ENCODE measurements at places on chromosomes 12 and 14. TPM values are rescaled to one million over a fixed set of nuclear protein-coding genes. Genes with fewer than 3 reads are reported as not detected.

LGALS3 gene
- 567 TPM for total RNA-seq

ACVRL1 gene
- total RNA-seq = 164 TPM

CIDEB gene
- total RNA-seq = 1.5 TPM

NPFF gene
- not detected for total RNA-seq

CLEC9A gene
- not detected for total RNA-seq

VRTN gene
- not detected for total RNA-seq

TMPO gene
- total RNA-seq = 157 TPM

KRR1 gene
- total RNA-seq = 89.6 TPM

TMEM30B gene
- total RNA-seq = 6.3 TPM

ZDHHC22 gene
- total RNA-seq = not detected

ASB8 gene
- total RNA-seq = 24.3 TPM

DCN gene
- total RNA-seq = 1,986 TPM

SOCS2 gene
- 39.0 TPM for total RNA-seq

All from smooth muscle cell of trachea (primary cell).